ENCODE measurements at places on chromosomes 2 and 18. TPM values are rescaled to one million over a fixed set of nuclear protein-coding genes. Genes with fewer than 3 reads are reported as not detected.

Gene FHOD3
- 2.8 TPM for total RNA-seq

Gene FTCDNL1
- total RNA-seq, result 2.3 TPM

Gene RGPD3
- total RNA-seq, result 0.19 TPM

Gene ANXA4
- 329 TPM for total RNA-seq

Gene SERPINB10
- total RNA-seq, result not detected

Gene SRD5A2
- not detected for total RNA-seq

Gene RTP5
- total RNA-seq, result not detected

Gene BARD1
- 4.6 TPM for total RNA-seq

Gene TYMS
- total RNA-seq, result 170 TPM

Gene CFLAR
- total RNA-seq, result 66.5 TPM

Gene TMEFF2
- total RNA-seq, result 0.15 TPM

Gene MSTN
- not detected for total RNA-seq

Gene ANKRD30BL
- not detected for total RNA-seq

Gene FEV
- not detected for total RNA-seq

Gene ESCO1
- 9.0 TPM for total RNA-seq

Gene DDX1
- total RNA-seq, result 163 TPM

Gene PRPF40A
- 93.4 TPM for total RNA-seq

Gene ASTL
- total RNA-seq, result not detected

Gene CFAP210
- 0.33 TPM for total RNA-seq

Gene TMEM163
- total RNA-seq, result 0.12 TPM

Gene LOXHD1
- total RNA-seq, result not detected

Gene CD207
- total RNA-seq, result not detected

Gene CCDC74A
- 15.9 TPM for total RNA-seq
